Retina (tissue), 1 donor: ENCODE measurements at places on chromosomes 7 and 10.

DNA sequence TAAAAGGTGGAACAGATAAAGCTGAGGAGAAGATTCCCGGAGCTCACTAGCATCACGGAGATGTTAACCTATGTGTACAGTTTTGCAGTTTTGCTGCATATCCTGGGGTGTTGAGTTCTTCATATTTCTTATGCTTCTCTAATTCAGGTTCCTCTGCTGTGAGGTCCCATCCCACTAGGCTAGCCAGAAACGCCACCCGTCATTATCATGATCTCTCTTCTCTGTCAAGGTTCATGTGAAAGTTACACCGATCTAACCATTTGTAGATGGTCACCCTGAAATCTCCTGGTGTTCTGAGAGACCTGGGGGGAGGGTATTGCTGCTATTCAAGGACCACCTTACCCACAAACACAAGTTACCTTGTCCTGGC, 136.3 kb downstream of the CCDC71L start:
- no peak for DNase-seq

DNA sequence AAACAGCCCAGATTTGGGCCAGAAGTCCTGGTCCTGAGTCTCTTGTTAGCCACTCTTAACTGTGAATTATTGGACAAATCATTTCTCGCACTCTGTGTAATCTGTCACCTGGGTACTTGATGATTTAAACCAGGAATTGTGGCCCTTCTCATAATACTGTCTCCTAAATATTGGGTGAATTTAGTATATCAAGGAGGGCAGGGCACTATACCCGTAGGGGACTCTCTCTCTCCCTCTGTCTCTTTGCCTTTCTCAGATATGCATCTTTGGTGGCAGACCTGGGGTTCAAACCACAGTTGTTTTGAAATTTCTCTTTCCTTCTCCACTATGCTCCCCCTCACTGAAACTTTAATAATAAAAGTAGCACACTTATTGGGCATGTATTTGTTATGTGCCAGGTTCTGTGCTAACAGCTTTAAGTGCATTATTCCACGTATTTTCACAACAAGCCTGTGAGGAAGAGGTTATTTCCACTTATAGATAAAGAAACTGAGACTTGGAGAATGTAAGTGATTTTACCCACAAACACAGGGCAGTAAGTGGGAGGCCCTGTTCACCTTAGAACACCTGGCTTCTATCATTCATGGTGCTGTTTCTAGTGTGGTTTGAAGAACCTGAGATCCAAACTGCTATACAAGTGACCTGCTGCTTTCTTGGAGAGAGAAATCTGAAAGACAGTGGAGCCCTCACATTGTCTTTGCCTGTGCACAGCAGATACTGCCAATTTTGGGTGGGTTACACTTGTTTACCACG, 11.8 kb downstream of the FAS start:
- DNase-seq: no peak

GRCh38 chr7:31059551-31059950, 7.4 kb downstream of the ADCYAP1R1 start:
- no peak for DNase-seq

DNA sequence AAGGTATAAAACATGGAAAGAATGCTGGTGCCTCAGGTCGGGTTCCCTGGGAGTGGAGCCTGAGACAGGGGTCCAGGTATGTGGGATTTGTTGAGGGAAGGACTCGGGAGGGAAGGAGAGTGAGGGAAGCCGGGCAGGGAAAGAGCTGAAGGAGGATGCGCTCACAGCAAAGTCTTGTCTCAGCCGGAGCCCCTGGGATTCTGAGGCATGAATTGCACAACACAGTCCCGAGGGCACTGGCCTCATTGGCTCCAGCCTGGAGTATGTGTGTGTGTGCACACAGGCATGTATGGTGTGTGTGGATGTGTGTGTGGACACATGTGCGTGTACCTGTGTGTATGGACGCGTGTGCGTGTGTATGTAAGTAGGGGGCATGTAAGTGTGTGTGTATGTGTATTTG, 87.4 kb downstream of the WDFY4 start:
- DNase-seq: no peak

- no peak for DNase-seq
Observed at GRCh38 chr7:138502023-138502767, 42.1 kb downstream of the TRIM24 start.

DNA sequence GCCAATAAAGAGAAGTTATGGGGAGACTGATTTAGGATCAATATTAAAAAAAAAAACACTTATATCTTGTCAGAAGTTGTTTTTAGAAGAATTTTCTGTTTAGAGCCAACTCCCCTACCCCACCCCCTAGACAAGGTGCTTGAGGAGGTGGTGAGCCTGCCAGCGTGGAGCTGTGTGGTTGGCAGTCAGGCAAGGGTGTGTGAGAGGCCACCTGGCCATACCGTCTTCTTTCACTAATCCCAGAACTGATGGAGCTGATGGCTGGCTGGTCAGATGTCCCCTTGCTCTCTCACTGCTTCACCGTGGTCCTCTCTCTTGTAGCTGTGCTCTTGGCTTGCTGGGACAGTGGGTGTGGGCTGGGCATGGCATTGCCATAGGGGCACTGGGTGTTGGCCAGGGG, 34.3 kb downstream of the NACAD start:
- no peak for DNase-seq

GRCh38 chr10:239109-239508, 103.9 kb downstream of the ZMYND11 start:
- no peak for DNase-seq

GRCh38 chr7:152553671-152554317, 118.0 kb upstream of the KMT2C start:
- no peak for DNase-seq

DNA sequence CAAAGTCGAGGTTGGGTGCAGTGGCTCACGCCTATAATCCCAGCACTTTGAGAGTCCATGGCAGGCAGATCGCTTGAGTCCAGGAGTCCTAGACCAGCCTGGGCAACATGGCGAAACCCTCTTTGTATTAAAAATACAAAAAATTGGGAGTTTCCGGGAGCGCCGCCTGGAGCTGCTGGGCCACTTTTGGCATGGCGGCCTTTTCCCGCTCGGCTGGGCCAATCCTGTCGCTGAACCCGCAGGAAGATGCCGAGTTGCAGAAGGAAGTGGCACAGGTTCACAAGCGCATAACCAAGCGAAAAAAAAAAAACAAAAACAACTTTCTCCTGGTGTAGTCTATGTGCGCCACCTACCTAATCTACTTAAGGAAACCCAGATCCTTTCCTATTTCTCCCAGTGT, 30.9 kb upstream of the MTPAP start:
- no peak for DNase-seq

DNA sequence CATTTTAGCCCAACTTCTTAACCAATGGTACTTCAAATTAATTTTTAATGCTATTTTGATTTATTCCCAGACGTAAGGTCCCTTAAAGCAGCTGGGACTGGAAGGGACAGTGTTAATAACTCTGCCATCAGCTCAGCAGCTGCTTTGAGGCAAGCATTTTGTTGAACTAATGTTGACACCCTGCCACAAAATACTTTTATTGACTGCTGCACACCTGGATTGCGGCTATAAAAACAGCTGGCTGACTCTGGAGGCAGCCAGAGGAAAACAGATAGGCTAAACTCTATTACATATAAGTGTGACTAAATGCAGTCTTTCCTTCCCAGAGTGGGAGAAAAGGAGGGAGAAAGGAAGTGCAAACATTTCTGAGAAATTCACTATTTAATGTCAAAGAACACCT, 77.6 kb downstream of the ETV1 start:
- DNase-seq: no peak

- DNase-seq: no peak
Observed at GRCh38 chr7:36280840-36281812, 108.5 kb upstream of the ANLN start.

DNA sequence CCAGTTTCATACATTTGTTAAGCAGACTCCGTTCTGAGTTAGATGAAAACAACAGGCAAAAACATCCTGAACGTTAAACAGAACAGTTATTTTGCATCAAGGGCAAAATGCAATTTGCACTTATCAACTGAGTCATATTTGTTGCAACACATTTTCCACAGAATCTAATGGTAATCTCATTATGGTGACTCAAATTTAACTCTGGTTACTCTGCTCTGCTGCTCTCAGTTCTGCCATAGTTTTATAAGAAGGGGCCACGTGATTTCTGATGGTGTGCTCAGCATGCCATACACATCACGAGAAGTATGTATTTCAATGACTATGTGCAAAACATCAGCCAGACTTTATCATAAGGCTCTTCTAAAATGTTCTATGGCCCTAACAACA, 148.8 kb downstream of the CHCHD3 start:
- no peak for DNase-seq

GRCh38 chr7:2288503-2288902, 25.7 kb downstream of the SNX8 start:
- no peak for DNase-seq

GRCh38 chr7:123784263-123784662, 35.5 kb upstream of the WASL start:
- no peak for DNase-seq

DNA sequence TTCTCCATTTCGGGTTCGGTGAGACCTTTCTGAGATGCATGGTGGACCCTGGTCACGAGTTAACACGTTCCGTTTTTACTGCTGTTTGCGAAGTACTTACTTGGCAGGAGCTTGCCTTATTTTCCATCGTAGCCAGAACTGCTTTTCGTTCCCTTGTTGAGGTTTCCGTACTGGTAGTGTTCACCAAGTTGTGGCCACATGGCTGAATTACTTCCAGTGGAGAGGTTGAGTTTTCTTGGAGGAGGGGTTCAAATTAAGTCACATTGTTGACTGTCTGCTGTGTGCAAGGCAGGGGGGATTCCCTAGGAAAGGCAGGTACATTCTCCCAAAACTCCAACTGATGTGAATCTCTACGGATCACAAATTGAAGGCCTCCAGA, 4.0 kb downstream of the MXI1 start:
- no peak for DNase-seq

GRCh38 chr7:154915600-154915999, 87.3 kb downstream of the PAXIP1 start:
- DNase-seq: no peak
